ENCODE measurements at places on chromosomes 16 and 17.

DNA sequence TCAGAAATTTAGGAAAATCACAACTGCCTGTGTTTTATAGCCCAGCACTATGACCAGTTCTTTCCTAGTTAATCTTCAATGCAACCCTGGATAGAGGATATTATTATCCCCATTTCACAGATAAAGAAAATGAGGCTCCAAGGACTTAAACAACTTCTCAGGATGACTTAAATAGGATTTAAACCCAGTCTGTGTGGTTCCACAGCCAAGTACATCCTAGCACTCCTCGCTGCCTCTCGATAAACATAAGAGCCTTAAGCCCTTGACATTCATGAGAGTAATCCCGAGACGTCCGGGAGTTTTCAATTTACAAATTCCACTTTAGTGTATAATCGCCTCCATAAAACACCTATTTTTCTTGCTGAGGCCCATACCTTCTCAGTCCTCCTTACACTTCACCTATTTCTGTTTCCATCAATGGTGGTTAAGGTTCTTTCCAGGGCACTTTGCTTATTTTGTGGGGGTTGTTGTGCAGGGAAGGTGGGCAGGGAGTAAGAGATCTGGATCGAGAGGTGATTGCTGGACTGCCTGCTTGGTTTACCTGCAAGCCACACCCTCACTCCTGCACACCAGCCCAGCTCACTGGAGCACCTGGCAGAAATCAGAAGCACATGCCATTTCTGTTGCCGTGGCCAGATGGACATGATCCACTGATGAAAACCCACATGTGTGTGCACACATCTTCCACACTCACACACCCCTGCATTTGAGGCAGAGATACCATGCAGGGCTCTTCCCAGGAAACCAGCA lies 50.5 kb downstream of the ASIC2 start:
- no peak for DNase-seq

DNA sequence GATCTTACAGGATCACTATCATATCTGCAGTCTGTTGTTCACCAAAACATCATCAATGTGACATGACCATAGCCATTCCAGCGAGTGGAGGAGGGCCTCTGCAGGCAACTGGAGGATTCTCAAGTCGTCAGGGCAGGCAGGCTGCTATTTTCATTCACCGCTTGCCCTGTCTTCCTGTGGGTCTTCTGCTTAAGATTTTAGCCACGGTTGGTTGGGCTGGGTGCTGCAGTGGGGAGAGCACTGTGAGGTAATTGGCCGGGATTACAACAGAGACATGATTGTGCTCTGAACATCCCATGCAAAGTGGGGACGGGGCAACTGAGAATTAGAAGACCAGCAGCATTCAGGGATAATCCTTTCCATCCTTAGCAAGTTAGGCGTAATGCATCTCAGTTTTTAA lies 245.9 kb downstream of the CPPED1 start:
- no peak for DNase-seq

DNA sequence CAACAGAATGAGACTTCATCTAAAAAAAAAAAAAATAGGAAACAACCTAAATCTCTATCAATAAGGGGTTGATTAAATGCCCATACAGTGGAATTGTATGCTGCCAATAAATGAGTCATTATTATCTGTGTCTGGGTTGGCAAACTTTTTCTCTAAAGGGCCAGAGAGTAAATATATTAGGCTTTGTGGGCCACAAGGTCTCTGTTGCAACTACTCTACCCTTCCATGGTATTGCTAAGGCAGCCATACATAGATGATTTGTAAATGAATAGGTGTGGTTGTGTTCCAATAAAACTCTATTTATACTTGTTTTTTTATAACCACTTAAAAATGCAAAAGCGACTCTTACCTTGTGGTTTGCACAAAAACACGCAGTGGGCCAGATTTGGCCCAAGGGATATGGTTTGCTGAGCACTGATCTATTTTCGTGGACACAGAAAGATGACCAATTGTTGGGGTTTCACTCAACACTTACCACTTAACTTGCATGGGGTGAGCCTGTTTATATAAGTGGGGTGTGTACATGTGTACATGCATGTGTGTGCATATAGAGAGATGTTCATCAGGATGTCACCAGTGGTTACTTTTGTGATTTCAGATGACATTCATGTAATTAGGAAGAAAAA lies 12.4 kb upstream of the IL4R start:
- no peak for DNase-seq

DNA sequence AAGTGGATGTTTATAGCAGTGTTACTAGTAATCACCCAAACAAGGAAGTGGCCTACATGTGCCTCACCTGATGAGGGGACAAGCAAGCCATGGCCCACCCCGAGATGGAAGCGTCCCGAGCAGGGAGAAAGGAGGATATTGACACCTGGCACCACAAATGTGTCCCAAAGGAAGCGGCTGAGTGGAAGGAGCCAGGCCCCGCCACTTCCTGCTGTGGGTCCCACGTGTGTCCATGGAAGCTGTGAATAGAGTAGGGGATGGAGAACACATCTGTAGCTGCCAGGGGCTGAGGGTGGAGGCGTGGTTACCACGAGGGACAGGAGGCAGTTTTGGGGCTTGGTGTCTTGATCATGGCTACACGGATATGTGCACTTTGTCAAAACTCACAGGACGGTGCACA lies 49.2 kb downstream of the KCNJ12 start:
- no peak for DNase-seq

DNA sequence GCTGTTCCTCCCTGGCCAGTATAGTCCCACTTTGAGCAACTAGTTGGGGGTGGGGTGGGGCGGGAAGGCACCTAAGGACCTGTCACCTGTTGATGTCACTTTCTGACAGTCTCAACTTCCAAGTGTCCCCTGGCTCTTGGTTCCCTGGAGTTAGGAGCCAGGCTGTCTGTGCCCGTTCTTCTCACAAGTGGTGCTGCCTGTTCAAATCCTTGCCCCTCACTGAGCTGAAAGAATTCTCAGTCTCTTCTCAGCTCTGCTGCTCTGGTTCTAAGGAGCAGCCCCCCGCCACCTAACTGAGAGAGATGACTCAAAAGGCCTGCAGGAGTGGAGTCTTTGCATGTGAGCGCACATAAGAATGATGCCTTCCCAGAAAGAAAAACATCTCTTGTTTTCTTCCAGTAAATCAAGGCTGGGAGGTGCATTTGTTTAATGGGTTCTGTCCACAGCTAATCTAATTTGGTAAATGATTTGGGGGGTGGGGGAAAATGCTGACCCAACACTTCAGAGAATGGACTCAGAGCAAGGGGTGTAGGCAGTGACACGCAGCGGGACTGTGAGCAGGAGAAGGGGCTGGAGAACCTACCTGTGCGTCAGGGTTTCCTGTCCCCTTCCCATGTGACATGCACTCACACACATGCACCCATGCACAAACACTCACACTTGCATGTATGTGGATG lies 78.2 kb upstream of the NLRP1 start:
- no peak for DNase-seq

DNA sequence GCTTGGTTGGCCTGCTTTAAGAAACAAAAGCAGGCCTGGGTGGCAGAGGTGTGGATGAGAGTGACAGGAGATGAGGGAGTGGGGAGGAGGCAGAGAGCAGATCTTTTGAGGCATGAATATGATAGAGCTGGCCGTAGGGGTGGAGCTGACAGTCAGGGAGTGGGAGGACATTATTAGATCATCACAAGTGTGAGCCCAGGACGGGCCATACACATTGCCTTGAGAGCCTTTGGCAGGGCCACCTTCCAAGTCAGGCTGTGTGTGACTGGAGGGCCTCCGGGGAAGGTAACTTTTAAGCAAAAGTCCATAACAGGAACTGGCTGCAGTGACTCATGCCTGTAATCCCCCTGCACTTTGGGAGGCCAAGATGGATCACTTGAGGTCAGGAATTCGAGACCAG lies 26.3 kb downstream of the GINS3 start:
- DNase-seq = no peak

DNA sequence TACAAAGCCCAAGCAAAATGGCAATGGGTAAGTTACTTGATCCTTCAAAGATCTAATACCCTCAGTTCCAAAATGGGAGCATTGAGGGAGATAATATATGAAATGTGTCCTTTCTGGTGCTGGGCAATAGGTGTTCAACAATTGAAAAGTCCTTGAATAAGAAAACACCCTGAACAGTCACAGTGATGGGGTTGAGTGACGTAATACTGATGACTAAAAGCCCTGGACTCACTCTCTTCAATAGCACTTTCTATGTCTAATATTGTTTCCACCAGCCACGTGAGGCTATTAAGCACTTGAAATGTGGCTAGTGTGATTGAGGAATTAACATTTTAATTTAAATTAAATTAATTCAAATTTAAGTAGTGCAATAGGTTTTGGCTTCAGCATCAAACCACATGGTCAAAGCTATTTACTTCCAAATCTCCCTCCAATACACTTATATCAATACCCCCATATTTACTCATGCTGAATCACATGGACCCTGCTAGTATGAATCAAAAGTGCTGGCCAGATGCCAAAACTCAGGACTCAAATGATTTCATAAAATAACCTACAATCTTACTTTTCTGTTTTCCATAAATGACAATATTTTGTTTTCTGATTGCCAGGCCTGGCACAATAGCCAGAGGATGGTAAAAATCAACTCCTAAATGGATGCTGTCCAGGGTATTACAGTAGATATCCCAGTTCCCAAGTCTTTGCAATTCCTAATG lies 516.2 kb downstream of the HAPSTR1 start:
- DNase-seq = no peak

GRCh38 chr16:86565644-86566511 lies 751 bp upstream of the FOXC2 start:
- no peak for DNase-seq

GRCh38 chr17:66337866-66338485 lies 35.6 kb downstream of the PRKCA start:
- no peak for DNase-seq

DNA sequence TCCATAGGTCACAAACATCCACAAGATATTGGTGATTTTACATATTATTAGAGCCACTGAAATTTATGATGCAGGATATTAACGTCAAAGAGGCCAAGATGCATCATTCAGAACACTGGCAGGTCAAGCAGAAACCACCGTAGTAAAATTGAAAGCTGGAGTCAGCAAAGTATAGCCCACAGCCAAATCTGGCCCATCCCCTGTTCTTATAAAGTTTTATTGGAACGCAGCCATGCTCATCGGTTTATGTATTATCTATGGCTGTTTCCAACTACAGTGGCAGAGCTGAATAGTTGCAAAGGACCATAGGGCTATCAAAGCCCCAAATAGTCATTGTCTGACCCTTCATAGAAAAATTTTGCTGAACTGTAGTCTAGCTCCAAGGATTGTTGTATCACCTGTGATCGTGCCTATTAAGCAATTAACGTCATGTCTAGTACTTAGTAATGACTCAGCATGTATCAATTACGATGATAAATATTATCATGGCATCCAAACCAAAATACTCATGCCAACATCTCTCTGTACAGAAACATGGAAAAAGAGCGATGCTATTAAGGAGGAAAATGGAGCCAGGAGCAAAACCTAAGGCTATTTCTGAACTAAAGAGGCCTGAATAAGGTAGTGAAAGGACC lies 165.6 kb downstream of the IRX3 start:
- DNase-seq = no peak

DNA sequence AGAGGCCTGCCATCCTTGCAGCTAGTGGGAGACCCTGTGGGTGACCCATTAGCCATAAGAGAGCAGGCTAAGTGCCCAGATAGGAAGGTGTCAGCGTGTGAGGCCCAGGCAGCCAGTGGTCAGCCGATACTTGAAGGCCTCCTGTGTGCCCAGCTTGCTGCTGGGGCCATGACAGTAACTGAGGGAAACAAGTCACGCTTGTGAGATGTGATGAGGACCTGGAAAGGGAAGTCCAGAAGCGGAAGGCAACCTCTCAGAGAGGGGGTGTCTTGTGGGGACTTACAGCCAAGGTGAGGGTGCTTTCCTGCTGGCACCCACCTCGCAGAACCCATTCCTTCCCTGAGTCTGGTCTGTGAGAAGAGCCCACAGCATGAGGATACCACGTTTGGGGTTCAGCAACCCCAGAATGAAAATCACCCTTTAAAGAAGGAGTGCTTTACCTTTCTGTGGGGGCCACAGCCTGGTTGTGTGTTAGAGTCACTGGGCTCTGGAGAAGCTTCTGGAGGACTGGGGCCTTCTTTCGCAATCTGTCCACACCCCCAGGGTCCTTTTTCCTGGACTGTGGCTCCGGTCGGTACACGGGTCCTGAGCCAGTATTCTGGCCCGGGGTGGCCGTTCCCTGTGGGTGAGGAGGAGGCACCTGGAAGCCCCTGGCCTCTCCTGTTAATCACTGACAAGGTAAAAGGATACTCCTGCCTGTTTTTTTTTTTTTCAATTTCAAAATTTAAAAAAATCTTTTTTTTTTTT lies 53.9 kb downstream of the PLCG2 start:
- DNase-seq = no peak
